Activated T-cell treated with anti-CD3 and anti-CD28 coated beads for 24 hours (primary cell): ENCODE measurements at places on chromosomes 3 and 15.

- DNase-seq = no peak
These were observed 15.2 kb downstream of the FSTL1 start for GRCh38 chr3:120435621-120436020.

- no peak for DNase-seq
These were observed 95.0 kb upstream of the NMNAT3 start for GRCh38 chr3:139772539-139773500.

DNA sequence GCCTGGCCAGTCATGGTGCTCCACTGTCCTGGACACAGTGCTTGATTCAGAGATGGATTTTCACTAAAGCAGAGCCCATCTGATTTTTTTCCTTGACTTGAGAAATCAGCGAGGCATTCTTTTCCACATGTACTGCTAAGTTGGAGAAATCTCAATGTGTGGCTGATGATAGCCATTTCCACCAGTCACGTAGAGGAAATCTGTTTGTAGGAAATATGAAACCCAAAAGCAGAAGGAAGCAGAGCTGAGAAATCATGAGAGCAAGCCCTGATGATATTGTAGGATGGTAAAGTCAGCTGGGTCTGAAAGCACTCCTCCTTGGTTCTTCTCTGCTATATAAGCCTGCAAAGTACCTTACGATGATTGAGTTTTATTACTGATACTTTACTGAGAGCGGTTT is 1233.4 kb downstream of the ROBO2 start:
- DNase-seq = no peak

GRCh38 chr3:123660900-123661299 is 76.0 kb upstream of the HACD2 start:
- no peak for DNase-seq

- no peak for DNase-seq
These were observed 139.9 kb downstream of the ROBO2 start for GRCh38 chr3:77179762-77180161.

DNA sequence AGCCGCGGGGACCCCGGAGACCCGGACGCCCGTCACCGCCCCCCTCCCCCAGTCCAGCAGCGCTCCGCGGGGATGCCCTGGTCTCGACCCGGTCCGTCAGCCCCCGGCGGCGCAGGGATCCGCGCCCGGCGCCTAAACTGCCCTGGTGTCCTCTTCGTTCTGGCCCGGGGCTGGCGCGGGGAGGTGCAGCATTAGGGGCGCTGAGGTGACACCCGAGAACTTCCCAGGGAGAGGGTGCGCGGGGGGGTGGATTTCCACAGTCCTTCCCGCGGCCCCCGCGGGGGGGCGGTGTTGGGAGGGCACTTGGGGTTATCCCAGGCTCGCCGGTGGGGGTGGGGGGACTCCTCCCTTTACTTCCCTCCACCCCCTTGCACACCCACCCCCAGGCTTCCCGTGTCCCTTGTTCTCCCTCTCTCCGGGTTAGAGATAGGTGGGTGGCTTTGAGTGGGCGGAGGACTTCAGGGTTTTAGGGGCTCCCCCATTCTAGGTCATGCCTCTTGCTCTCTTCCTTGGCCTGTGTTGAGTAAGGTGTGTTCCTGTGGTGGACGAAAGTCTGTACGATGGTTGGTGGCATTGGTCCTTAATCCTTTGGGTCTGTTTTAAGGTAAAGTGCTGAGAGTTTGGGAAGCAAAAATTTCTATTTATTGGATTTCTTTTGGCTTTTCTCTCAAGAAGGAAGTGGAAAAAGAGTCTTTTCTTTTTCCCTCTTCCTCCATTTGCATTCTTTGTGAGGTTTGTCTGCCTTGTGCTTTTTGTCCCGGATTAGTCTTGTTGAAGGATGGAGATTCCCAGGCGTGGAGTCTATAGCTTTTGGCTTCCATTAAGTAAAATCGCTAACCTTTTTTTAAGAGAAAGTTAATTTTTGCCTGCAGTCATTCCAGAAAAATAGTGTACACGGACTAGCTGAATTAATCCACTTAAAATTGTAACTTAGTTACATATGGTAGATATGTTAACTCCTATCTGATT is 811 bp downstream of the SKIL start:
- peak; percentile 62 for DNase-seq

DNA sequence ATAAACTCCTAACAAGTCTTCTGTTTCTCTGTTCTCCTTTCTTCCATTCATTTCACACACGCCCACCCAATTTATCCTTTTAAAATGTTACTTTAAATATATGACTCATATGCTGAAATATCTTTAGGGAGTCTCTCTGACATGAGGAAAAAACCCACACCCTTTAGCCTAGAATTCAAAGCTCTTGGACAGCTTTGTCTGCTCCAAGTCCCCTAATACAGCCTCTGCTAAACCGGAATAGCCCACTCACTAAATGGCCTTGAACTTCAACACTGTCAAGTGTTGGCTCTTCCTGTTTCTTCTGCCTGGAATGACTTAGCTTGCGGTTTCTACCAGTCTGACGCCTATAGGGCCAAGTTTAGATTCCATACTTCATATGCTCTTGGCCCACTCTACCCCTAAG is 3.3 kb upstream of the CD96 start:
- DNase-seq = no peak

DNA sequence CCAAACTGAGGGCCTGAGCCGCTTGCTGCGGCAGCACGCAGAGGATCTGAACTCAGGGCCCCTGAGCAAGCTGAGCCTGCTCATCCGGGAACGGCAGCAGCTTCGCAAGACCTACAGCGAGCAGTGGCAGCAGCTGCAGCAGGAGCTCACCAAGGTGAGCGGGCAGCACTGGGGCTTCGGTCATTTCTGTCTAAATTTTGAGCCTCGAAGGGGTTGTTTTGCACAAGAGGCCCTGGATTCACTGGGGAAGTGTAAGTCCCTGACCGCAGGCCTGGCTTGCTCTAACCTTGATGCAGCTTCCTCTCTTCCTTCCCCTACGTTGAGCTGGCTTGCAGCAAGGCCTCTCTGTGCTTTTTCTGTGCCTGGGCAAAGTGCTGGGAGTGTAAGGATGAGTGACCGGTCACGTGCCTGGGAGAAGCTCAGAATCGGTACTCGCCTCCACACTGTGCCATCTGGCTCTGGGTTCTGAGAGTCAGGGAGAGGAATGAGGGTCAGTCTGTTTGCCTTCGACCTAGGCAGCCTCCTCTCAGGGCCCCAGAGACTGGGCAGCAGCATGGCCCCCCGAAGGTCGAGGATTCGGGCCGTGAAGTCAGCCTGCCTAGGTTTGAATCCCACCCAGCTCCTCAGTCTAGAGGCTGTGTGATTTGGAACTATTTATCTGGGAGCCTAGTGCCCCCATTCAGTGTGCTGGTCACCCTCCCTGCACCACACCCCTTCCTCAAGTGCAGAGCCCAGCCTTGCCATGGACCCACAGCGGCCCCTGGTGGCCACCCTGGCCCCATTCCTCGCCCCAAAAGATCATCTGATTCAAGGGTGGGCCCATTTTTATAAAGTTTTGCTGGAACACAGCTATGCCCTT is 1.4 kb downstream of the FES start:
- peak; percentile 72 for DNase-seq

GRCh38 chr3:55951388-55951787 is 464.3 kb upstream of the WNT5A start:
- no peak for DNase-seq

- no peak for DNase-seq
These were observed 68.8 kb upstream of the GSK3B start for GRCh38 chr3:120163026-120163425.

DNA sequence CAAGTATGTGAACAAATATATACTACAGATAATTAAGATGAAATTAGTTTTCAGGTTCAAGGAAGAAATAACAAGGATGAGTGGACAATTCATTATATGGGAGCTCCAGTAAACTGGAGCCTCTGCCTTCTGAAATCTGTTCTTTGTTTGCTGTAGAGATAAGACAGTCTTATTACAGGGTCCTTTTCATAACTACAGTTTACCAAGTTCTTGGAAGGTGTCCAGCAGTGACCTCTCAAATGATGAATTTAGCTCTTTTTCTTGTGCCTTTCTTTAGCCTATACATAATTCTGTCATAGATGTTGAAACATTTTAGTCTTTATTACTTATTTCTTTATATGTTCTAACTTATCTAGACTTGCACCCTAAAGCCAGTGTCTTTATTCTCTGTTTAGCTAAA is 89.7 kb upstream of the GBE1 start:
- DNase-seq = no peak

GRCh38 chr15:73341886-73342600 is 26.7 kb downstream of the HCN4 start:
- DNase-seq = no peak

DNA sequence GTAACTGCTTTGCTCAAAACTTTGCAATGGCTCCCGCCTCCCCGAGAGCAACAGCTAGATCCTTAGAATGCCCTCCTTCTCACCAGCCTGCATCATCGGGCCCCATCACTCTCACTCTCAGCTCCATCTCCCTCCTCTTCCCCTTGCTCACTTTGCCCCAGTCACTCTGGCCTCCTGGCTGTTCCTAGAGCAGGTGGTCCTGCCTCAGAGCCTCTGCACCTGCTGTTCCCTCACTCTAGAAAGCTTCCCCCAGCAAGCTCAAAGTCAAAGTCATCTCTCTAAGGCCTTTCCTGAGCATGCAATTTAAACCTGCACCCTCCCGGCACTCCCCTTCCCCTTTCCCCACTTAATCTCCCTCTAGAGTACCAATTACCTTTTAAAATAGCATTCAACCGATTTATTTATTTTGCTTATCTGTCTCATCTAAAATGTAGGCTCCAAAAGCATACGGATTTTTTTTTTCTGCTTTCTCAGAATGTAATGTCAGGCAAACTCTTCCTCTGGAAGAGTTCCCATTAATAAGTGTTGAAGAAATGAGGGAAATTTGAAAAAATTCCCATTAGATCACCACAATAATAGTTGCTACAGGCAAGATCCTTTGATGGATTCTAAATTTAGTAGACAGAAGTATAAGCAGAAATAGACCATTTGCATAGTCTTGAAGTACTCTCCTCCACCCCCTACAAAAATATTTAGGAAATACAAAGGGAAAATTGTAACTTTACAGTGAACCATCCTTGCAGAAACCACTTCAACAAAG is 15.9 kb upstream of the HES1 start:
- no peak for DNase-seq

GRCh38 chr3:68996356-68996995 is 17.0 kb downstream of the EOGT start:
- no peak for DNase-seq

DNA sequence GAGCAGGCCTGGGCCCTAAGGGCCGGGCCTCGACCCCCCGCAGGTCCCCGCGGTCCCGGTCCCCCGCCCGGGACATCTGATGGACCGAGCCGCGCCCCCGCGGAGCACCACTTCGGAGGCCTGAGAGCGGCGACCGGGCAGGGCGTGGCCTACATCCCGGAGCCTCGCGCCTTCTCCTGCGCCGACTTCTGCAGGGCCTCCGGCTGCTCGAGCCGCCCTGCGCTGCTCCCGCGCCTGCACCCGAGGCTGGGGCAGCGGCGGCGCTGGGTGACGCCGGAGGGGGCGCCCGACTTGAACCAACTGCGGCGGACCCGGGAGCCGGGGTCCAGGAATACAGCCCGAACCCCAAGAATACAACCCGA is 14.9 kb upstream of the GP9 start:
- DNase-seq = no peak

- DNase-seq = no peak
These were observed 7.0 kb upstream of the RAB43 start for GRCh38 chr3:129128357-129129155.

- DNase-seq = no peak
These were observed 15.5 kb downstream of the FSD2 start for GRCh38 chr15:82790321-82790720.

GRCh38 chr3:52534281-52535183 is 875 bp upstream of the NT5DC2 start:
- DNase-seq = no peak

DNA sequence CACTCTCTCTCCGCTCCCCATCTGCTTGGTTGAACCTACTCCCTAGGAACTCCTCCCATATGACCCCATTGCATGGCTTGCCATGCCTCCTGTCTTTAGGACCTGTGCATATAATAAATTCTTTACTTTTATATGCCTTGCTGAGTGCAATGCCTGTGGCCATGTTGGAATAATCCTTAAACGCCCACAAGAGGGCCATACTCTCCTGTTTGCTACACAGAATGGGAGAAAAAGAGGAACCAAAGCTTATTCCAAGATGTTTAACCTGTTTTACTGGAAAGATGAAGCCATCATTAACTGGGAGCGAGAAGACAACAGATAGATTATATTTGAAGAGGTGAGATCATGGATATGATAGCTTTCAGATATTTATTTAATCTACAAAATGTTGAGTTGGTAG is 1097.8 kb downstream of the NAALADL2 start:
- DNase-seq = no peak

DNA sequence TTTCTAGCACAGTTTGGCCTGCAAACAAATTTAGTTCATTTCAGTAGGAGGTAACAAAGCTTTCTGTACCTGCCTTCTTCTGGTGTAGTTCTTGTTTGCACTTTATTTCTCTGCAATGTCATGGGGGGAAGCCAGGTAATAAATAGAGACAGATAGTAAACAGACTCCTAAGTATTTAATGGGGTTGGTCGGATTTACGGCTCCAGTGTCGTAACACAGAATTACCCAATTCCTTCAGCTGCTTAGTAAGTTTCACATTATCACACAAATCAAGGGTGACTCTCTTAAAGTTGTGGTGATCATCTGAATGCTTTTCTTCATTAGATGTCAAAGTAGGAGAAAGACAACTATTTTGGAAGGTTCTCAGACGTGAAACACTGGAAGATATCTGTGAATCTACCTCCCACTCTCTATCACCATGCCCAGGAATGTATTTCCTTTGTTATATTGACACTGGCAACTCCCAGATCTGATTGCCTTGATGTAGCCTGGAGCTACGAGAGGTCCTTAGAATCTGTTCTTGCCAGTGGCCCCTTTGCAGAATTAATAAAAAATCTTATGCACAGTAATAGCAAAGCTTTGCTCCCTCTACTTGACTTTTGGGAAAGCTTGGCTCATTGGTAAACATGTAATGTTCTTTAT is 25.0 kb upstream of the TMC3 start:
- no peak for DNase-seq

DNA sequence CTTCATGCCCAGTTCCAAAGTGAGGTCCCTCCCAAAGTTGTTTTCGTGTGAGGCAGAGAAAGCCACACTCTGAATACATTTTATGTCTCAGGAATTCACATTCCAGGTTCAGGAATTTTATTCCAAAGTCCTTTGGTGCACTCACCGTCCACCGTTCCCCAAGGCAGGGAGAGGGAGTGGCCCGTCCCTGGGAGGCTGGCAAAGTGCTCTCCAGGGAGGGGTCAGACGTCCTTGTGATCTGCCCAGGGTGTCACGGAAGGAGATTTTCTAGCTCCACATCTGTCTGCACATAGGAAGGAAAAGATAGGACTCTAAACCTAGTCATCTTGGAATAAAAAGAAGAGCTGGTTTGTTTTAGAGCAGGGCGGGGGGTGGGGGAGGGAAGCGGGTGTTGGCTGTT is 47.9 kb downstream of the KLF13 start:
- DNase-seq = no peak
